ENCODE measurements at places on chromosomes 7 and 10. TPM values are rescaled to one million over a fixed set of nuclear protein-coding genes. Genes with fewer than 3 reads are reported as not detected.

HPSE2 gene
- 0.04 TPM for polyA plus RNA-seq

GRCh38 chr10:72597897-72598296 lies 28.0 kb downstream of the MICU1 start:
- DNase-seq = peak; percentile 14

DNA sequence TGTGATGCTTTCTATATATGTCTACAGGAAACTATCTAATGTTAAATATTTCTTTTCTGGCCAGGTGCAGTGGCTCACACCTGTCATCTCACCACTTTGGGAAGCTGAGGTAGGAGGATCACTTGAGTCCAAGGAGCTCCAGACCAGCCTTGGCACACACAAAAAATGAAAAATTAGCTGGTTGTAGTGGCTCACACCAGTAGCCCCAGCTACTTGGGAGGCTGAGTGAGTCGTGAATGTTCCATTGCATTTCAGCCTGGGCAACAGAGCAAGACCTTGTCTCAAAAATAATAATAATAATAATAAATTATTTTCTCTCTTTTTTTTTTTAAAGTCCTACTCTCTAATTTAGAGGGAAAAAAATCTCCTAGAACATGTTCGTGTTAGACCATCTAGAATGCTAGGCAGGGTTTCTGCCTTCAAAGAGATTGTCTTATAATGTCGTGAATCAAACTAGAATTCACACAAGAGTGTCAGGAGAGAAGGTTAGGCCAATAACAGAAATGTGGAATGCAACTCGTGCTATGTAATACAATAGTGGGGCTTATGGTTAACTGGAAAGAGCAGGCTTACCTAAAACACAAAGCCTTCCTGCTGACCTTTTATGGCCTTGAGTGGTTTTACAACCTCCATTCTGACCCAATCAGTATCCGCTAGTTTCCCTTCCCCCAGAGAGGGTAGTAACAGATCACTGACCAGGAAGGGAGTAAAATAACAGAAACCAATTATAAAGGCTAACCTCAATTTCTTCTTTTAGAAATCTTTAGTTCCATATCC lies 46.3 kb downstream of the MYOF start:
- no peak for DNase-seq

ASB10 gene
- polyA plus RNA-seq = not detected

OR6B1 gene
- polyA plus RNA-seq = not detected

- no peak for DNase-seq
These were observed 11.3 kb upstream of the SAMD9L start for GRCh38 chr7:93159490-93159889.

- DNase-seq = no peak
These were observed 203.9 kb upstream of the NEBL start for GRCh38 chr10:21100871-21101514.
